ENCODE measurements at places on chromosomes 7 and 10.

DNA sequence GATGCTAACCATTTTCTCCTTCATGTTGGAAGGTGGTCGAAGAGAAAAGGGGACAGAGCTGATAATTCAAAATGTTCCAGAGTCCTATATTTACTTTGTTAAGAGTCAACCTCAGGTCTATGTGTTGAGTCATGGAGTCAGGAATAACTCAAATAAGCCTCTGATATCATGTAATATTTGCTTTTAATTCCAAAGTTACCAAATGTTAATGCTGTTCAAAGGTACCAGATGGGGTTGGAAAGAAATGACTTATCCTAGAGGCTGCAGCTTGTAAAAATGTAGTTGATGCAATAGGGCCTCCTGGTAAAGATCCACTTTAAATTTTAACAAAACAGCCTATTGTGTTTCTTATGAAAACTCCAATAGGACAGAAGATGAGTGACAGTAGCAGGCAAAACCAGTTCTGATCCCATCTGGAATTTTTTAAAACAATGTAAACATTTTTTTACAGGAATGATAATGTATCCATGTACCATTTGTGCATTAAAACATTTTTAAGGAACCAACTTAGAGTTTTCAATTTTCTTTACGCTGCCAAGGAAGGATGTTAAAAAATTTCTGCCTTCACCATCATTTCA is 218.2 kb downstream of the ANK3 start:
- no peak for DNase-seq

GRCh38 chr7:119925581-119926289 is 347.2 kb upstream of the KCND2 start:
- no peak for DNase-seq

DNA sequence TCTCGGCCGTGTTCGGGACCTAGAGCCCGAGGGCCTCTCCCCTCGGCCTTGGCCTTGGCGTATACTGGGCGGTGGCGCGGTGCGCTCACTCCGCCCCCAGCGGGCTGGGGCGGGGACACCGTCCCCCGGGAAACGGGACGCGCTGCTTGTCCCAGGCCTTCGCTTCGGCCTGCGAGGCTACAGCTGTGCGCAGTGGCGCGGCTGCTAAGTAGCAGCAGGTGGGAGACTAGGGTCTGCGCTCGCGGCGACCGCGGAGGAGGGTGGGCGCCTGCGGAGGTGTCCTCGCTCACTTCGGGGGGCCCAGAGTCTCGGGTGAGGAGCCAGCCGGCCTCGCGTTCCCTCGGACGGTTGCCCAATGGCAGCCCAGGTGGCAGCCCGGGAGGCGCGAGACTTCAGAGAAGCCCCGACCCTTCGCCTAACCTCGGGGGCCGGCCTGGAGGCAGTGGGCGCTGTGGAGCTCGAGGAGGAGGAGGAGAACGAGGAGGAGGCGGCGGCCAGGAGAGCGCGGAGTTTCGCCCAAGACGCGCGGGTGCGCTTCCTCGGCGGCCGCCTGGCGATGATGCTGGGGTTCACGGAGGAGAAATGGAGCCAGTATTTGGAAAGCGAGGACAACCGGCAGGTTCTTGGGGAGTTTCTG is at the start of gene DNAH11:
Gene DNAH11, plus strand, starts transcription at position 149 of the 637 bp plus-strand sequence. Its CDS starts 207 bp downstream, at position 356.
- no peak for DNase-seq

DNA sequence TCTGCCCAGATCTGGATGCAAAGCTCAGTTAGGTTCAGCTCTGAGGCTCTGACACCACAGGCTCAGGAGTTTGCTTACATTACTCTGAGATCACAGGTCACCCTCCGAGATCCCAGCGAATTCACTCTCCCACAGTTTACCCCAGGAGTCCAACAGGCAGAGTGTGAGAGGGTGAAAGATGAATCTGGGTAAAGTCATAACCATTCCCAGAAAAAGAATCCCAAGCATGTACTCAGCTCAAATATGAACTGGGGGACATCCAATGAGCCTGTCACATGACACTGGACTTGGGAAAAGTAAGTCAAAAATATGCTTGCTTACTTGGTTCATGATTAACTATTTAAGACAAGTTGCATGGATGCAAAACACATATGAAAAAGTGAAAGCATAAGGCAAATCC is 110.3 kb upstream of the ARID5B start:
- no peak for DNase-seq

DNA sequence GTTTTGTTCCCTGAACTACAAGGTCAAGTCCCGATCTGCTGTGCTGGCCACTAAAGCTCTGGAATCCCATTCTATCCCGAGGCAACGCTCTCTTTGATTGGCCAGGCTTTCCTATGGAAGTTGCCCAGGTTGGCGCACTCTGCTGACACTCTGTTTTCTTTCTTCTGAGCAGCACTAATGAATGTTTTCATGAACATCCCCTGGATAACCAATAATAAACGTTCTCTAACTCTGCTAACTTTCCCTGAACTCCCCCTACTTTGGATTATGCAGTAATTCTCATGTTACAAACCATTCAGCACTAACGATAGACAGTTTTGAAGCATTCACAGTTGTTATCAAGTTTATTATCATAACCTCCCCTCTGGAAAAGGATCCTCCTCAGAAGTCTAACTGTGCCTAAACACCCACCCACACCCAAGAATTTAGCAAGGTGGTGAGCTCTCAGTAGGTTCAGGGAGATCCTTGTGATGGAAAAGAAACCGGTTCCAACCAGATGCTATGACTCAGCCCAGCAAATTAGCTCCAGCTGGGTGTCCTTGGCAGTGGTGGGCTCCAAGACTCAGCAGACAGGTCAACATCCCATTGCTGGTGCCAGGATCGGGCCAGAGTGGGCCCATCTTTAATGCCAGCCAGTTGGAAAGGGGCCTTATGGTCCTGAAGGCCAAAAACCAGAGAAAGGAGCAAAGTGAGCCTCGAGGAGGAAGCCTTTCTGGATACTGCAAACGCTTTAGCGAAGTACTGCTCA is 68.4 kb downstream of the CREB3L2 start:
- DNase-seq, result no peak

GRCh38 chr7:131574741-131575140 is 18.3 kb upstream of the PODXL start:
- no peak for DNase-seq

- no peak for DNase-seq
Observed at GRCh38 chr10:93654201-93654600, 41.9 kb downstream of the PDE6C start.

DNA sequence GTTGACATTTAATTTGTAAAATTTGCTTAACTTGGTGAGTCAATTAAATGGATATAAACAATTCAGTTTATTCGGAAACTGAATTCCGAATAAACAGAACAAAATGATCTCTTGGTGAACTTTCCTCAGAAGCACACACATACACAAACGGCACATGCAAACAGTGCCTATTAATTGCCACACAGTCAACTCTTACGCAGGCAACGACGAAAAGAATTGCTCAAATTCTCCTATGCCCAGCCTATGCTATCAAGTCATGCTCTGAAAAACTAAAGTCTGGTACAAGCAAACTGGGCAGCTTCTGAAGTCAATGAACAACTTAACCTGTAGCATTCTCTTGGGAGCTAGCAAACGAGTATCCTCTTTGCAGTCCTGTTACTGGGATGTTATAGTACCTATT is 38.8 kb upstream of the ASL start:
- no peak for DNase-seq

GRCh38 chr7:17863095-17863808 is 77.0 kb downstream of the SNX13 start:
- DNase-seq, result no peak

DNA sequence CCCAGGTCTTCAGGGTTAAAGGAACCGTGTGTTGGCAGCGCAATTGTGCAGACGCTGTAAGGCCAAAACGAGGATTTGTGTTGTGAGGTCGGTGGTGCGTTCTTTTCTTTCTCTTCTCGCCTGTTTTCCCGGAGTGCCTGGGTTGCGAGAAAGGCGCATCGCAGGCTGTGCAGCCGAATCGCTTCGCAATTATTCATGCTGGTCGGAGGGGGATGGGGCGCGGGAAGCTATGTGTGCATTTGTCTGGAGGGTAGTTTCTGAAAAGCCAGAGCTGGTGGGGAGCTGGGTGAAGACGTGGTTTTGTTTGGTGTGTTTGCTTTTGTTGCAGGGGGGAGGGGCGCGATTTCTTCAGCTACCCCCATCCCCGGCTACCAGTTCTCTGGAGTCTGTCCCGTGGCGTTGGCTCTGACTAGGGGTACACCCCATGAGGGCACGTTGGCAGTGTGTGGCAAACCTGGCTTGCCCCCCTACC is 2.1 kb downstream of the MXI1 start:
- peak; percentile 84 for DNase-seq

GRCh38 chr7:7761974-7762779 is 43.8 kb upstream of the RPA3 start:
- no peak for DNase-seq

DNA sequence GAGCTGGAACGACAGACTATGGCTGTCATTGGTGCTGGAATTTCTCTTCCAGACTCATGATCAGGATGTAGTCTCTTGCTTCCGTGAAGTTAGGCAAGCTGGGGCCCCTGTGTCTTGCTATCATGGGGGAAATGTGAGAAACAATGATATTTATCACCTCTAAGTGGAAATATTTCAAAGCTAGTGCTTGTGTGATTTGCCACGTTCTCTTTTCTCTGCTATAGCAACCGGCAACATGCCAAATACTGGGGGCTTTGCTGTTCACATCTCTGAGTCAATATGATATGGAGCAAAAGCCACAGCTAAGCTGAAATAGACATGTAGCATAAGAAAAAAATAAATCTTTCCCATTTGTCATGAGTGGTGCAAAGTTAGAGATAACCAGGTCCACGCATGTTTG is 668.2 kb upstream of the IGFBP3 start:
- DNase-seq, result no peak

DNA sequence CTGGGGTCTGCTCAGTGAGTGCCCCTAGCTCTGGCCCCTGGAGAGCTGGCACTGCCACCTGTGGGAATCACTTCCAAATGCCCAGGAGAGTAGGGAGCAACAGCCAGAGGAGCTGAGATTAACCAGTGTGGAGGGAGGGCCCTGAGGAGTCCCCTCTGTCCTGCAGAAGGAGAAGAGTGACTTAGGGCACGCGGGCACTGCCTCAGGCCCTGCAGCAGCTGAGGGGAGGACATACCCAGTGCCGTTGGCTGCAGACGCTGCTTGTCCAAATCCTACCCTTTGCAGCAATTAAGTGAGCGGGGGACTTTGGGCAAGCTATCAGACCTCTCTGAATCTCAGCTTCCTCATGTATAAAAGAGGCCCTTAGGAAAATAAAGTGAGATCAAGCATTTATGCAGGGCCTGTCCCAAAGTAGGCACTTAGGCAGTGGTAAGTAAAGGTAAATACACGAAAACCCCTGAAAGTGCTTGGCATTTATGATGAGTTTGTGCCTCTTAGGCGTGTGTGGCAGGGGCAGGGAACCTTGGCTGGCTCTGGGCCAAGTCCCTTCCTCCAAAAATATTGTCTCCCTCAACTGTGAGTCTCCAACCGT is 16.9 kb downstream of the PRF1 start:
- DNase-seq, result no peak

GRCh38 chr10:57791546-57791945 is 476.1 kb downstream of the IPMK start:
- no peak for DNase-seq

DNA sequence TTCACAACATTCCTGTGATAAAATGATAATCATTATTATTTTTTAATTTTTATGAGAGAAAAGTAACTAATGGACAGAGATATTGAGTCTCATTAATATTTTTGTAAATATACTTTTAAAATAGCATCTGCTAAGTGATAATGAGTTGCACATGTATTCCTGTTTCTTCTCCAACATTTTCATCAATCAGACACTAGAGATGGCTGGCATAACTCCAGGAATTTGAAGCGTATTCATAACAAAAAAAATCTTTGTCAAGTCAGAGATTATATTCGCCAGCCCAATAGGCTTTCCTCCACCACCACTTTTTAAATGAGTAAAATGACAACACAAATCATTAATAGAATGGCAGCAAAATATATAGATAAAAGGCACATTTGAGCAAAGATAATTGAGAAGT is 524.0 kb upstream of the KCND2 start:
- DNase-seq, result no peak

DNA sequence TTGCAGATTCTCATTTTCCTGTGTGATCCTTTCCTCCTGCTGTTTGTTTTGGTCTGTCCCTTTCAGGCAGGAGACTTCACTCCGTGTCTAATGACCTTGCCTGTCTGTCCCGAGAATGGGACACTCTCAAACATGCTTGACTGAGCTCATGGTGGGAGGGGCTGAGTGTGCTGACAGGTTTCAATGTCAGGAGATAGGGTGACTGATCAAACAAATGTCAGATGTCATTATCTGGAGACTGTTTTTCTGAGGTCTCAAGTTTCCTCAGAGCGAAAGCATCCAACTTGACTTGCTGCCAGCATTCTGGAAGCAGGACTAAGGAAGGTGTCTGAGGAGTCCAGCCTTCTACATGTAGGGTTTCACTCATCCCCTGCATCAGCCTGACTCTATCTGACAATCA is 228.8 kb upstream of the KIAA1217 start:
- DNase-seq, result no peak

DNA sequence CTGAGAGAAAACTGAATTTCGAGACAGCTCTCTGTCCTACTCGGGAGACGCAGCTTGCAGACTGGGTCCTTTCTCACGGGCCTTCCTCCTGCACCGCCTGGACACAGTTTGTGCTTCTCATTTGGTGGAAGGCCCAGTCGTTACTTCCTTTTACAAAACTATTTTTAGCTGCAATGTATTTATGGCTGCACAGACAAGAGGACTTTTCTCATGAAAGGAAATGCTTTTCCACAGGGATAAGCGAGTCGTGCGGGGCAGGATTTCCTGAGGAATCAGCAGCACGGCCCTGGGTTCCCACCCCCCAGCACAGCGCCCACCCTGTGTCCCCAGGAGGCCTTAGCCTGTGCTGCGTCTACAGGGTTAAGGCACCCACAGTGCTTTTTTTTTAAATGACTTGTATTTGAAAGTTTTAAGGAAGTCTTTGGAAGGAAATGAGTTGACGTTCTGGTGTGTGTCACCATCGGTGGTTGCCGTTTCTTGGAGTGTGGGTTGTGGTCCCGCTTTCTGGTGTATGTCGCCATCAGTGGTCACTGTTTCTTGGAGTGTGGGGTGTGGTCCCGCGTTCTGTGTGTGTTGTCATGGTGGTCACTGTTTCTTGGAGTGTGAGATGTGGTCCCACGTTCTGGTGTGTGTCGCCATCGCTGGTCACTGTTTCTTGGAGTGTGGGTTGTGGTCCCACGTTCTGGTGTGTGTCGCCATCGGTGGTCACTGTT is 50.9 kb downstream of the INPP5A start:
- DNase-seq, result no peak

GRCh38 chr10:24039897-24040296 is 169.0 kb upstream of the KIAA1217 start:
- DNase-seq, result no peak

DNA sequence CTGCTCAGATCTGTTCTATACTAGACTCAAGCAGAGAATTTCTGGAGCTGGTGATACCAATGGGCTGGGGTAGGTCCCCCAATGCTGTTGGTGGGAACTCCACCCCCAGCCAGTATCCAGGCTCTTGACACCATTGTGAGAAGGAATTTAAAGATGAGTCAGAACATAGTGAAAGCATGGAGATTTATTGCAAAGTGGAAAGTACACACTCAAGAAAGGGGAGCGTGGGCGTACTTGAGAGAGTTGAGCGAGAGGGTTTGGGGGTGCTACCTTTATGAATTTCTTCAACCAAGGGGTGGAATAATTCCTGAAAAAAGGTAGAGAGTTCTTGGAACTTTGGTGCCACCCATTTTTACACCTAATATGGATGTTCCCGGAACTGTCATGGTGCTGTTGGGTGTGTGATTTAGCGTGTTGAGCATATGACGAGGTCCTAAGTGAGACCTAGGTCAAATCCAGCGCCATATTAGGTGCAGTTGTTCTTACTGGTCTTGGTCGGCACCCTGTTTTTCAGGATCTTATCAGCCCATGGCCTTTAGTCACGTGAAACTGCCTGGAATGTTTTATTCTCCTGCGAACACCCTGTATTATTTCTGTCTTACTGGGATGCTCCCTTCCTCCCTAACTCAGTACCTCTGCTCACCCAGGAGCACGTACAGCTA is 122.0 kb upstream of the AHR start:
- no peak for DNase-seq

Data from ascending aorta (tissue), 2 donors.